ENCODE measurements at places on chromosomes 7 and 10. TPM values are rescaled to one million over a fixed set of nuclear protein-coding genes. Genes with fewer than 3 reads are reported as not detected.

The RPEL1 gene
- 0.17 TPM for total RNA-seq

The NCF1 gene
- not detected for total RNA-seq

The TAS2R60 gene
- total RNA-seq: not detected

The CYP3A4 gene
- not detected for total RNA-seq

The NXPH1 gene
- total RNA-seq: not detected

All from mammary epithelial cell (primary cell).